ENCODE measurements at places on chromosomes 2 and 18. TPM values are rescaled to one million over a fixed set of nuclear protein-coding genes. Genes with fewer than 3 reads are reported as not detected.

DNA sequence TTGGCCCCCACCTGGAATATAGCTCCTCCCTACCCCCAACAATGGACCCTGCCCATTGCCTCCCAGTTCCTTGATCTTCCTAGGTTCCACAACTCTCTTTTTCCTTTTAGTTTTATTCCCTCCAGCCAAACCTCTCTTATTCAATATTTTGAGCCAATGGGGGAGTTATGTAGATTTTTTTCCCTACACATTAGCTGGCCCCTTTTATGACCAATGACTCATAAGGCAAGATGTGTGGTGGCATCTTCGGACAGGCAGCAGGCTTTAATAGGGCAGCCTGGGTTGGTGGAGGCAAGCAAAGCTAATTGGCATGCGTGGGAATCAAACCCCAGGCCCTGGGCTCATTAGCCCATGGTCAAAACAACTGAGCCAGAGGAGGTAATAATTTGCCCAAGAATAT lies 9.2 kb downstream of the GRP start:
- H3K27me3 ChIP-seq = peaks cover 85% of the 10 kb centered on the region
- no peak overlapping the region for H3K4me3 ChIP-seq
- H3K36me3 ChIP-seq = no peaks in the 10 kb centered on the region
- no peak overlapping the region for H3K27ac ChIP-seq
- no peak for DNase-seq
- no peaks in the 10 kb centered on the region for H3K4me1 ChIP-seq

IL1R1 gene
- 8.7 TPM for total RNA-seq

DNA sequence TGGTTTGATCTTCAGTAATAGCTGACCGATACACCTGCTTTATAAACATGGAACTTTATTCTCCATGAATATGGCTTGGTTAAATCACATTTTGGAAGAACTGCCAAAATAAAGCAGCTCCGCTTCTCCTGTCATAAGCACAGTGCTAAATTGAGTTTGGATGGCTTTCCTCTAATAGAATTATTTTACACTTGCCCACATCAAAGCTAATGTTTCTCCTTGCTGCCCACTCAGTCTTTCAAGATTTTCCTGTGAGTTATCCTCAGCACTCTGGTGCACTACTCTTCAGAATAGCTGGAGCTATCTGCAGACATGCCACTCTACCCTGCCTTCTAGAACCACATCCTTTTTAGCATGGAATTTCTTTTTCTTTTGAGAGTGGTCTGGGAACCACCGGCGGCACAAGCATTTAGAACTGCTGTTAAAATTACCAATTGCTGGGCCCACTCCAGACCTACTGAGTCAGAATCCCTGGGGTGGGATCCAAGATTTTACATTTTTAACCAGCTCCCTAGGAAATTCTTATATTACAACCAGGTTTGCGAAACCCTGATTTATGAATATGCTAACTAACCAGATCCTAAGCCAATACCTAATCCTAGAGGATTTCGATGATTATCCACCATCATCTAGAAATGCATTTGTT lies 283.3 kb downstream of the AFF3 start:
- DNase-seq = no peak
- H3K4me1 ChIP-seq = no peaks in the 10 kb centered on the region
- H3K4me3 ChIP-seq = no peak overlapping the region
- H3K27ac ChIP-seq = no peak overlapping the region
- no peaks in the 10 kb centered on the region for H3K36me3 ChIP-seq
- H3K27me3 ChIP-seq = peaks cover 3% of the 10 kb centered on the region

FAHD2B gene
- total RNA-seq = 14.2 TPM

GRCh38 chr2:236536727-236537398 lies 32.8 kb upstream of the ACKR3 start:
- no peak overlapping the region for H3K4me3 ChIP-seq
- no peaks in the 10 kb centered on the region for H3K36me3 ChIP-seq
- H3K4me1 ChIP-seq = no peaks in the 10 kb centered on the region
- DNase-seq = no peak
- peaks cover 28% of the 10 kb centered on the region for H3K27me3 ChIP-seq
- H3K27ac ChIP-seq = no peak overlapping the region

NCOA1 gene
- total RNA-seq = 13.2 TPM

DNA sequence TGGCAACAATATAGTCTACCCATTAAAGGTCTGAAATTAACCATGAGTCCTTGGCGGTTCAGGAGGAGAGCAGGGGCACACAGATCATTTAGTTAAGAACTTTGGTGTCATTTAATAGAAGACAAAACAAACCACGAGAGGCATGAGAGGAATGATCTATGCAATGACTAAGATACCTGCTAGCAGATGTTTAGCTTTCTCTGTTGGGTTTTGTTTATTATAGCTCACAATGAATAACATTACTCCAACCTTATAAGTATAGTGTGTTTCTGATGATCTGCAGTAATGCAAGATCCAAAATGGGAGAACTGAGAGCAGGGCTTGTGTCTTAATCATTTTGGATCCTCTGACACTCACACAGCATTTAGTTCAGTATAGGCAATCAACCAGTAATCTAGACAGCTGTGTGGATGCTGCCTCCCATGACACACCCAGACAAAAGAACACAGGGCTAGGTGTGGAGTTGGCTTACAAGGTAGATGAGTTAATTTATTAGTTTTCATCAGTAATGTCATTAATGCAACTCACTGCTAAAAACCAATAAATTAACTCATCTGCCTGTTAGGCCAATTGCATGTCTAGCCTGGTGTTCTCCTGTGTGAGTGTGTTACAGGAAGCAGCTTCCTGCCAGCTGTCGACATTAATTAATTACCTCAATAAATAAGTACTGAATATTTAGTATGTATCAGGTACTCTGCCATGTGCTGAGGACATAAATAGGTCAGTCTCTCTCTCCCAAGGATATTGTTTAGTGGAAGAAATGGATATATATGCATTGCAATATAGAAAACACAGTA lies 92.3 kb downstream of the CLIP4 start:
- peaks cover 84% of the 10 kb centered on the region for H3K36me3 ChIP-seq
- H3K4me1 ChIP-seq = no peaks in the 10 kb centered on the region
- H3K27me3 ChIP-seq = no peaks in the 10 kb centered on the region
- H3K27ac ChIP-seq = peak overlapping the region; percentile 54

SLC16A14 gene
- 3.7 TPM for total RNA-seq

DNA sequence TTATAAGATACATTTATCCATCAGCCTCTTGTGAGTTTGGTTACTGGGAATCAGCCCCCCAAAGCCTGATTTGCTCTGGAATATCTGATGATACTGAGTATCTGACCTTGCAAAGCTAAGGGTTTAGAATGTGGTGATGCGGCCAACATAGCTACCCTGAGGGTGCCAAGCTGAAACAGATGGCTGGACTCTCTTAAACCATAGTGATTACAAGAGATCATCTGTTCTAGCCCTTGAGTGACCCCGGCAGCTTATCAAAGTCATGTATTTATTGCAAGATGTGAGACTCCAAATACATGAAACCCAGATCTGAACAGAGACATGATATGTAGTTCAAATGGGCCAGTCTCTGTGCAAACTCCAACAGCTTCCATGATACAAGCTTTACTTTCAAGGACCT lies 78.2 kb upstream of the CABLES1 start:
- no peak for DNase-seq
- no peak overlapping the region for H3K4me3 ChIP-seq
- no peak overlapping the region for H3K27ac ChIP-seq

DNA sequence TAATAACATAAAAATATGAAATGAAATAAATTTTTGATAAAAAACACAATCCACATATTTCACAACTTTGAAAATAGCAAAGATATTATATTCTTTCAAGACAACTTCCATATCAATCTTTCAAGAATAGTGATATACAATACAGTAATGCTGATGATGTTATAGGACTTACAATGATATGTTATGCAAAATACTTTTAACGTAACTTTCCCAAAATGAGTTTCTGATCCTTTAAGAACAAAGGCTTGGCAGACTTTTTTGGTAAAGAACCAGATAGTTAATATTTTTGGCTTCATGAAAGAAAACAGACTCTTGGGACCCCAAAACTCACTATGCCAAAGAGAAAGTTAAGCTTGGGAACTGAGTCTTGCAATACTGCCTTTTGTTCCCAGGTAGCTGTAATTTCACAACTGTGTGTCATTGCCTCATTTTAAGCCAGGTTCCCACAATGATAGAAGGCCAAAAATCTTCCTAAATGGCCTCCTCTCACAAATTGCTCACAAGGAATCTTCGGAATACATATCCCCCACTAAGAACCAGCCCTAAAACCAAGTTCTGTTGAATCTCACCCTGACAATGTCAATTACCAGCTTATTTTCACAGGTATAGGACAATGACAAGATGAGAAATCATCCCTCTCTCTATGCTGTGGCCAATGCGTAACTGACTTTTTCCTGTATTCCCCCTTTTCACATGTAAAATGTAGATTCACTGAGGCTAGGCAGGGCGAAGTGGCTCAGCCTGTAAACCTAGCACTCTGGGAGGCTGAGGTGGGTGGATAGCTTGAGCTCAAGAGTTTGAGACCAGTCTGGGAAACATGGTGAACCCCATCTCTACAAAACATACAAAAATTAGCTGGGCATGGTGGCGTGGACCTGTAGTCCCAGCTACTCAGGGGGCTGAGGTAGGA lies 54.8 kb upstream of the STRN start:
- H3K4me3 ChIP-seq = no peak overlapping the region
- no peaks in the 10 kb centered on the region for H3K4me1 ChIP-seq
- DNase-seq = no peak
- H3K36me3 ChIP-seq = peaks cover 7% of the 10 kb centered on the region
- no peak overlapping the region for H3K27ac ChIP-seq

PDE1A gene
- total RNA-seq = 0.26 TPM

- no peak for DNase-seq
- H3K36me3 ChIP-seq = no peaks in the 10 kb centered on the region
- peaks cover 13% of the 10 kb centered on the region for H3K27me3 ChIP-seq
- H3K4me1 ChIP-seq = no peaks in the 10 kb centered on the region
- no peak overlapping the region for H3K27ac ChIP-seq
Observed at GRCh38 chr18:60406721-60407120, 34.1 kb upstream of the MC4R start.

DNA sequence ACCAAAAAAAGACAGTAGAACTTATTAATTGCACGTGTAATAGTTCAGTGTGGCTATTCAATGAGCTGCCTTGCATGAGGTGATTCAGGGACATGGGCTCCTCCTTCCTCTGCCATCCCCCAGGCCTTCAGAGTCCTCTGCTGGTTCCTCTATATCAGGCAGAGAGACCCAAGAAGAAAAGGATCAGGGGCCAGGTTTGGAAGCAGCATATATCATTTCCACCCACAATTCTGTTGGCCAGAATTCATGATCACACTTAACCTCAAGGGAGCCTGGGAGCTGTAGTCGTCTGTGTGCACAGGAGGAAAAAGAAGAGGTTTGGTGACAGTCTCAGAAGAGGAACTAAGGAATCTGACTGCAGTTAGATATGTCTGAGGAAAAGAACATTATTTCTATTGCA lies 114.0 kb upstream of the GLS start:
- H3K4me1 ChIP-seq = peaks cover 26% of the 10 kb centered on the region
- no peaks in the 10 kb centered on the region for H3K36me3 ChIP-seq
- DNase-seq = no peak
- H3K4me3 ChIP-seq = no peak overlapping the region

SERPINB4 gene
- total RNA-seq = not detected

DNA sequence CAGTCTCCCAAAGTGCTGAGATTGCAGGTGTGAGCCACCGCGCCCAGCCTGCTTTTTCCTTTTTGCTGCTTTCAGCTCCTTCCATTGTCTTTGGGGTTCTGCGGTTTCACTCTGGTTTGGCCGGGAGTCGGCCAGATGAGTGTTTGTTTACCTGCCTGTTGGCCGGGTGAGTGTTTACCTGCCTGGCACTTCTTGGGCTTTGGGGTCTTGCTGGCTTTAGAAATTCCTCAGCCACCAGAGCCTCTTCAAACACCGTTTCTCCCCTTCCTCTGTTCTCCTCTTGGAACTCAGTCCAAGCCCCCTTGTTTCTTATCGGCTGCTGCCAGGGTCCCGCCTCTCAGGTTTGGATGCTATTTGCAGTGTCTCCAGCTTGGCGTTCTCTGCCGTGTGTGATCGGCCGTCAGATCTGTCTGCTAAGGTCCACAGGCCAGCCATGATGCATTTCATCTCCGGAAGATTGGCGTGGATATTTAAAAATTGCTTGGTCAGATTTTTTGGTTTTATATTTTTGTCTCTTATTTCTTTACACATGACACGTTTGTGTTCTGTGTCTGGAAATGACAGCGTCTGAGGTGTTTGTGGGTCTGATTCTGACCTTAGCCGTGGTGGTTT lies 14.2 kb upstream of the GAL3ST2 start:
- H3K27me3 ChIP-seq = no peaks in the 10 kb centered on the region
- H3K36me3 ChIP-seq = peaks cover 16% of the 10 kb centered on the region
- no peak for DNase-seq
- no peak overlapping the region for H3K27ac ChIP-seq
- H3K4me1 ChIP-seq = no peaks in the 10 kb centered on the region

GCG gene
- total RNA-seq = not detected

METTL4 gene
- total RNA-seq = 17.2 TPM

CERS6 gene
- total RNA-seq = 39.9 TPM

XDH gene
- total RNA-seq = 4.2 TPM

RSAD2 gene
- total RNA-seq = 37.2 TPM

DNA sequence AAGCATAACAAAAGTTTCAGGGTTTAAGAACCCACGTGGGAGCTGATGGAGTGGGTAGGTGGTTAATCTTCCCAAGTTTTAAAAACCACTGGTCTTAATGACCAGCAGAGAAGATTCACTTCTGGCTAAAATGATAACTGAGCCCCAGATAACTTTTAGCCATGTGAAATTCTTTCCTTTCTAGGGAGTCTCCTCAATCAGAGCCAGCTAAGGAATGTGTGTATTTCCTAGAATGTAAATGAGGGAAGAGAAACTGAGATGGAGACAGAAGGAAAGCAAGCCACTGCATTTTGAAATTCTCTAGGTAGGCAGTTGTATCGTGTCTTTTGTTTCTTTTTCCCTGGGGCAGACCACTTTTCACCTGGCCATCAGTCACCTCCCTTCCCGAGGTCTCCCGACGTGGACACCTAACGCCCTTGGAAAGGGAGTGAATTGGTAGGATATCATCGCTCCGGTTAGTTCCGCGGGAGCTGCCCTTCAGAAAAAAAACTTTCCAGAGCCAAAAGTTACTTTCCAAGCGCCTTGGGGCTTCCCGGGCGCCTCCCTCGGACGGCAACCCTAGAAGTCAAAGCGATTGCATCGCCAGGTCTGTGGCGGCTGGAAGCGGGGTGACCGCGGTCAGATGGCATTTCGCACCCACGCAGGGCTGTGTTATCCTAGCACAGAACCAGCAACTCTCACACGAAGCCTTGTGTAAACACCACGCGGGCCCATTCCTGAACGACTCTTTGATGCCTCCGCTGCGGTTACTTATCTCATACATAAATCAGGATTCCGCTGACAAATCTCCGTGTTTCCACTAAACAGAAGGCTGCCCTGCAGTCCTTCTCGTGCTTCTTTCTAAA lies 1.3 kb downstream of the COLEC12 start:
- H3K27ac ChIP-seq = no peak overlapping the region
- no peaks in the 10 kb centered on the region for H3K36me3 ChIP-seq
- DNase-seq = no peak
- H3K4me3 ChIP-seq = peak overlapping the region; percentile 52
- peaks cover 29% of the 10 kb centered on the region for H3K27me3 ChIP-seq

DNA sequence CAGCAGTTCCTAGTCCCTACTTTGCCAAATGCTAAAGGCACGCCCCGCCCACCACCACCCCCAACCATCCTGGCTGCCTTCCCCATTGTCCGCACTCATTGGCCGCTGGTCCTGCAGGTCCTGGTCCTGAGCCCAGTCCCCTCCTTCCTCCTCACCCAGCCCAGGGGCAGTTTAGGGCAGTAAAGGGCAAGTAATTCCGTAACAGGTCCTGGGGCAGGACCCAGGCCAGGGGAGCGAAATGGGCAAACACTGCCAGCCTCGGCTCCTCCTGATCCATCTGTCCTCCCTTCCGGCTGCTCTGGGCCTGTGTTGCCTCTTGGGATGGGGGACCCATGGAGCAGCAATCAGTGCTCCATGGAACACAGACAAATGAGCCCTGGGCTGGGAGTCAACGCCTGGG lies 6.1 kb downstream of the ADCY3 start:
- DNase-seq = no peak
- H3K27ac ChIP-seq = no peak overlapping the region
- peaks cover 14% of the 10 kb centered on the region for H3K36me3 ChIP-seq
- H3K4me1 ChIP-seq = peaks cover 14% of the 10 kb centered on the region
- H3K4me3 ChIP-seq = no peak overlapping the region
